ENCODE measurements at places on chromosomes 6 and 20. TPM values are rescaled to one million over a fixed set of nuclear protein-coding genes. Genes with fewer than 3 reads are reported as not detected.

- H3K4me3 ChIP-seq = no peak overlapping the region
- no peaks in the 10 kb centered on the region for H3K36me3 ChIP-seq
- H3K27ac ChIP-seq = peak overlapping the region; percentile 43
- DNase-seq = no peak
- H3K4me1 ChIP-seq = no peaks in the 10 kb centered on the region
These were observed 48.8 kb downstream of the DST start for GRCh38 chr6:56593801-56594318.

- H3K27ac ChIP-seq = no peak overlapping the region
- DNase-seq = no peak
- no peak overlapping the region for H3K4me3 ChIP-seq
- H3K36me3 ChIP-seq = no peaks in the 10 kb centered on the region
- no peaks in the 10 kb centered on the region for H3K4me1 ChIP-seq
These were observed 115.5 kb downstream of the DLGAP4 start for GRCh38 chr20:36421641-36422040.

GRCh38 chr20:44460795-44461141 is 14.9 kb upstream of the TTPAL start:
- no peaks in the 10 kb centered on the region for H3K27me3 ChIP-seq
- no peaks in the 10 kb centered on the region for H3K4me1 ChIP-seq
- H3K4me3 ChIP-seq = no peak overlapping the region
- peak; percentile 18 for DNase-seq

- H3K4me1 ChIP-seq = no peaks in the 10 kb centered on the region
- H3K4me3 ChIP-seq = no peak overlapping the region
- no peaks in the 10 kb centered on the region for H3K27me3 ChIP-seq
- no peak overlapping the region for H3K27ac ChIP-seq
These were observed 52.2 kb downstream of the FAM83B start for GRCh38 chr6:54898767-54899166.

DNA sequence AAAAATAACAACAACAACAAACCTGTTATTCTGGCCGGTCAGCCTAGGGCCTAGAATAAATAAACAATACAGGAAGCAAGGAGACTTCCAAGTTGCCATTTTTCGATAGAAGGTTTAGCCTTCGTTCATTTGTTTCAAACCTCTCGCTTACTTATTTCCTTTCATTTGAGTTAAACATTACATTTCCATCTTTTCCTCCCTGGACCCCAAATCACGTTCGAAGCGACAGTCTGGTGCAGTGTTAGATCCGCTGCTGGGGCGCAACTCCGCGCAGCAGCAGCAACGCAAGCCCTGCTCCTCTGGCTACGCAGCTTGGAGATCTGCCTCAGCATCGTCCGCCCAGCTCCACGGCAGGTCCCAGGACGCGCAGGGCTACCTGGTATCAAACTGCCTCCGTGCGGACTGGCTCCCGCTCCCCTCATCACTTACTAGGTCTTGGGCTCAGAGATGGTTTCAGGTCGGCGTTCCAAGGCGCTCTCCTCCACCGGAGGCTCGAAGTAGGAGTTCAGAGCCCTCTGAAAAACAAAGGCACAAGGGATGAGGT is 530 bp downstream of the TDP2 start:
- peaks cover 29% of the 10 kb centered on the region for H3K36me3 ChIP-seq
- H3K27ac ChIP-seq = peak overlapping the region; percentile 88
- H3K4me1 ChIP-seq = peaks cover 27% of the 10 kb centered on the region
- DNase-seq = no peak
- H3K4me3 ChIP-seq = peak overlapping the region; percentile 91
- no peaks in the 10 kb centered on the region for H3K27me3 ChIP-seq

DNA sequence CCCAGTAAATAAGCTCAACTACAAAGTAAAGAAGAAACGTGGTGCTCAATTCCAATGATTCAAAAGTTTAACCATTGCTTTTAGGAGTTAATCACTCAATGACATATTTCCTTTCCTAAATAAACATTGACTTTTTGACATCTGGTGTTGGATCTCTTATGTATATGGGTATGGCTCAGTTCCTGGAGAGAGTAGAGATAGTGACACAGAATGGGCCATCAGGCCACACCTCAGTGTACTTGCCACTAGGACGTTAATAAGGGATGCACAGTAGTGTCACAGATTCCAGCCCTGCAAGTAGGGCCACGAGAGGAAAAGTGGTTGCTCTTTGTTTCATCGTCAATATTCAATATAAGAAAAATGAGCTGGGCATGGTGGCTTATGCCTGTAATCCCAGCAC is 48.9 kb upstream of the TXNDC5 start:
- no peaks in the 10 kb centered on the region for H3K4me1 ChIP-seq
- no peak overlapping the region for H3K4me3 ChIP-seq
- H3K27ac ChIP-seq = no peak overlapping the region
- no peak for DNase-seq
- H3K27me3 ChIP-seq = no peaks in the 10 kb centered on the region

- H3K36me3 ChIP-seq = no peaks in the 10 kb centered on the region
- DNase-seq = no peak
- H3K27me3 ChIP-seq = no peaks in the 10 kb centered on the region
- peaks cover 19% of the 10 kb centered on the region for H3K4me1 ChIP-seq
- H3K4me3 ChIP-seq = no peak overlapping the region
- H3K27ac ChIP-seq = no peak overlapping the region
These were observed 15.5 kb downstream of the RARS2 start for GRCh38 chr6:87574237-87574804.

DNA sequence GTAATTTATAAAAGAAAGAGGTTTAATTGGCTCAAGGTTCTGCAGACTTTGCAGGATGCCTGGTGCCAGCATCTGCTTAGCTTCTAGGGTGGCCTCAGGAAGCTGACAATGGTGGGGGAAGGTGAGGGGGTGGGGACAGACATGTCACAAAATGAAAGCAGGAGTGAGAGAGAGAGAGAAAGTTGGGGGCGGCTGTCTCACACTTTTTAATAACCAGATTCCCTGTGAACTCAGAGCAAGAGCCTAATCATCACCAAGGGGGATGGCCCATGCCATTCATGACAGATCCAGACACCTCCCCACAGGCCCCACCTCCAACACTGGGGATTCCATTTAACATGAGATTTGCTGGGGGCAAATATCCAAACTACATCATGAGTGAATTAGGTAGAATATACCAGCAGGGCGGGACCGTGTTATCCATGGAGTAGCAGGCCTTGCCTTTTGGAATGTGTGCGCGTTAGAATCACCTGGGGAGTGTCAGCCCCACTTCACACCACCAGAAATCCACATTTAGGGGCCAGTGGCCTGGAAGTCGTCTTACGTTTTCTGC is 258.8 kb downstream of the CDH4 start:
- no peak for DNase-seq
- no peaks in the 10 kb centered on the region for H3K36me3 ChIP-seq
- H3K4me1 ChIP-seq = no peaks in the 10 kb centered on the region

GRCh38 chr6:81242624-81243023 is 509.9 kb downstream of the TENT5A start:
- no peak overlapping the region for H3K4me3 ChIP-seq
- no peaks in the 10 kb centered on the region for H3K4me1 ChIP-seq

DNA sequence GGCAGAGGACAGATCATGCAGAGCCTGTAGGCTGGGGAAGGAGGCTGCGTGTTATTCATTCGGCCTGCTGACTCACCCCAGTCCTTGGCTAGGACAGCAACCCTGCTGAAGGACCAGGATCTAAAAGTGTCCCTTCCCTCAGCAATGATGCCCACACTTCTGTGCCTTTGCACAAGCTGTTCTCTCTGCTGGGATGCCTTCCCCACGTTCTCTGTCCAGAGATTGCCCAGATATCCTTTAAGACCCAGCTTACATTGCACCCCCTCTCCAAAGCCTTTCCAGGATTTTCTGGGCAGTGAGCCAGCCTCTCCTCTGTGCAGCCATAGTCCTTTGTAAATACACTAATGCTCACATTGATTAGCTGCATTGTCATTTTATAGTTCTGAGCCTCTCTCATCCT is 99.3 kb upstream of the CHD6 start:
- H3K4me1 ChIP-seq = no peaks in the 10 kb centered on the region
- H3K27me3 ChIP-seq = no peaks in the 10 kb centered on the region
- H3K27ac ChIP-seq = no peak overlapping the region

DNA sequence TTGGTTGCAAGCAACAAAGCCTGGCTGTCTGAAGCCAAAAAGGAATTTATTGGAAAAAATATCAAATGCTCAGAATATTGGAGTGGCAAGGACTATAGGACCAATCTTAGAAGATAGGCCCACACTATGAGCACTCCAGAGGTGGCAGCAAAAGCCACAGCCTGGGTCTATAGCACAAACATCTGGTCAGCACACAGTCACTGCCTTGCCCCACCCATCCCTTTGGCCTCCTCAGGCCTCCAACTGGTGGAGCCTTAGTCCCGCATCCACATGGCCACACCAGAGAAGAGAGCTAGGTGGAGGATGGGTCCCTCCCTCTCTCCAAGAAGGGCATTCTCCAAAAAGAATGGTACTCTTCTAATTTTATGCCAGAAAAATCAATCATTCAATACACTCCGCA is 14.0 kb downstream of the NUDT3 start:
- no peaks in the 10 kb centered on the region for H3K36me3 ChIP-seq
- DNase-seq = no peak
- H3K4me1 ChIP-seq = no peaks in the 10 kb centered on the region
- no peak overlapping the region for H3K4me3 ChIP-seq
- no peaks in the 10 kb centered on the region for H3K27me3 ChIP-seq
- no peak overlapping the region for H3K27ac ChIP-seq

GRCh38 chr6:11429577-11429976 is 108.0 kb upstream of the TMEM170B start:
- no peaks in the 10 kb centered on the region for H3K27me3 ChIP-seq
- no peak for DNase-seq
- no peak overlapping the region for H3K27ac ChIP-seq
- H3K4me1 ChIP-seq = peaks cover 4% of the 10 kb centered on the region

- H3K36me3 ChIP-seq = peaks cover 18% of the 10 kb centered on the region
- H3K27ac ChIP-seq = no peak overlapping the region
- DNase-seq = no peak
These were observed 15.2 kb downstream of the SLC35B3 start for GRCh38 chr6:8420031-8420588.

- H3K27ac ChIP-seq = no peak overlapping the region
- H3K36me3 ChIP-seq = peaks cover 4% of the 10 kb centered on the region
- no peak for DNase-seq
These were observed 140.8 kb downstream of the DTNBP1 start for GRCh38 chr6:15522026-15522425.

DNA sequence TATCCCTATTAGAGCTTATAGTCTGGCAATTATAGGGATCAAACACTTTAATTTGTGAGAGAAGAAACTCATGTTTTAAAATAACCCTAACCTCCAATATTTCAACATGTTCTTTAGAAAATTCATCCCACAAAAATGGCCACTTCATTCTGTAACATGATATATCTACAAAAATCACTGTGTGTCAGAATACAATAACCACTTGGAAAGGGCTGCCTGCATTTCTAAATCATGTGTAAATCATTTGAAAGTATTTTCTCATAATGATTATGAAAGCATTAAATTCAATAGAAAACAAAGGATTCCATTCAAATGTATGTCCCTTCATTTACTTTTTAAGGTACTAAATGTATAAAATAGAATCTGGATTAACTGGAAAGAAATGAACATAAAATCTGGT is 101.4 kb upstream of the NHSL1 start:
- no peak for DNase-seq
- H3K4me1 ChIP-seq = no peaks in the 10 kb centered on the region
- no peaks in the 10 kb centered on the region for H3K27me3 ChIP-seq

DNA sequence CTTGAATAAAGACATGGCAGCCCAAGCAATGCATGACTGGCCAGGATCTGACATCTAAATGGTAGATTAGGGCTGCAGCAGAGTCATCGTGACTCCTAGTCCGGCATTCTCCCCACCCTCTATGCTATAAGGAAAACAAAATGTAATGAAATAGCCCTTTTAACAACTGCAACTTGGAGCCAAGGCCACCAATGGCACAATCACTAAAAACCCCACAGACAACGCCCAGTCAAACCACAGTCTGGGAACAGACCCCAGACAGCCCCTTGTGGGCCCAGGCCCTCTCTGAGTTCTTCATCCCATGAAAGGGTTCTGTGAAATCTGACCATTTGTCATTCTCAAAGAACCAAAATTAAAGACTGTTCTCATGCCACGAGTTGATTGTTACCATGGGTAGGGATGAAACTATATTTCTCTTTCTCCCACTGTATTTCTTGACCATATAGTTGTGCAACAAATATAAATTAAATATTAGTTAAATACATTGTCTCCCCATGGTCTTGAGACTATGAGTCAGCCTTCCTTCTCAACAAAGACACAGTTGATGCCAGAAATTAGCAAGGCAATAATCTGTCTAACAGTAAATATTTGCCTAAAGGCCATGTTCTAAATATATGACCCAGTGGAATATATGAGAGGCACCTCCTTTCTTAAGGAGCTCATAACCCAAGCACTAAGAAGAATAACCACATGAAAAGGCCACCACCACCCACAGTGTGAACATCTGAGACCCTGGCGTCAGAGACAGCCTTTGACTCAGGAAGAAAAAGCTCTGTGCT is 85.6 kb upstream of the SSTR4 start:
- no peak overlapping the region for H3K4me3 ChIP-seq
- H3K27ac ChIP-seq = no peak overlapping the region
- DNase-seq = no peak
- no peaks in the 10 kb centered on the region for H3K36me3 ChIP-seq
- no peaks in the 10 kb centered on the region for H3K27me3 ChIP-seq

- DNase-seq = no peak
- H3K27ac ChIP-seq = no peak overlapping the region
- H3K4me1 ChIP-seq = no peaks in the 10 kb centered on the region
- no peaks in the 10 kb centered on the region for H3K36me3 ChIP-seq
These were observed 368.0 kb downstream of the QKI start for GRCh38 chr6:163782436-163783003.

DNA sequence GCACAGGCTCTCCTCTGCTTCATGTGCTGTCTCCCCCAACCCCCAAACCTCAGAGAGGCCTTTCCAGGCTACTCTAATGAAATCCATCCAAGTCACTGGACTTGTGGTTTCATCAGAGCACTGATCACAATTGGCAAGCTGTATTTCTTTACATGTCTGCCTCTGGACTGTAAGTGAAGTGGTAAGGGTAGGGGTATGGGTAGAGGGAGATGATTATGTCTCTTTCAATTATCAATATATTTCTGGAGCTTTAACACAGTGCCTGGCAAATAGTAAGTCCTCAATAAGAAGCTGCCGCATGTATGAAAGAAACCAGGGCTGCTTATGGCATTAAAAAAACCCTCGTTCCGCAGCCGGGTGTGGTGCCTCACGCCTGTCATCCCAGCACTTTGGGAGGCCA is 5.4 kb downstream of the TRERF1 start:
- H3K4me1 ChIP-seq = peaks cover 31% of the 10 kb centered on the region
- H3K4me3 ChIP-seq = no peak overlapping the region
- H3K27ac ChIP-seq = no peak overlapping the region
- peaks cover 3% of the 10 kb centered on the region for H3K36me3 ChIP-seq
- H3K27me3 ChIP-seq = no peaks in the 10 kb centered on the region

The OR2B6 gene
- total RNA-seq = not detected

The OTOR gene
- total RNA-seq = not detected

The ID1 gene
- 16.9 TPM for total RNA-seq

The PLA2G7 gene
- 8.9 TPM for total RNA-seq

The SLC39A7 gene
- total RNA-seq = 51.9 TPM

The MYL9 gene
- not detected for total RNA-seq

The WFDC11 gene
- not detected for total RNA-seq

The ECI2 gene
- total RNA-seq = 25.0 TPM

The SMLR1 gene
- total RNA-seq = not detected

The RBPJL gene
- total RNA-seq = not detected

The BMP7 gene
- not detected for total RNA-seq

The GRM4 gene
- not detected for total RNA-seq
